SJSA1 (cell line): ENCODE measurements at places on chromosomes 3 and 15.

DNA sequence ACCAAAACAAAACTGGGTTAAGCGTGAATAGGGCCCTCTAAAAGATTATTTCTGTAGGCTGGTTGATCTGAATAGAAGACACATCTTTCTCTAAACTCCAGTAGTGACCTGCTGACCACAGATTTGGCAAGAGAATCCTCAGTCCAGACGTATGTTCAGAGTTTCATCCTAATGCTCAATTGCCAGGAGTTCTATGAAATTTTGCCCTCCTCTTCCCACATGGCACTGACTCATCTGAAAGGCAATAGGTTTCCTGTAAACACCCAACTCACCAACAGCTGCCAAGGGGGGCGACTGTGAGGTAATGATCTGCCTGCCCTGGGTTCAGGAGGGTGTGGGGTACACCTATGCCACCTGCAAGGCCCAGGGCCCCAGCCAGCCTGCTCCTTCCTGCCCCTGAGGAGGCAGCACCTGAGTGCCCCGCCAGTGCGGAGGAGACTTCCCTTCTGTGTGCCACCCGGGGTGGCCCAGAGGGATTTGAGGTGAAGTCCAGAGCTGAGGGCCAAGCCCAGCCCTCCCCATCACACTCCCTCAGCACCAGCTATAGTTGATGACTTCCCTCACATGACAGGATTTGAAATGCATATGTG lies 8.4 kb upstream of the PLA2G4D start:
- H3K36me3 ChIP-seq: no peaks in the 10 kb centered on the region
- no peak overlapping the region for H3K4me3 ChIP-seq
- H3K27me3 ChIP-seq: no peaks in the 10 kb centered on the region
- H3K4me1 ChIP-seq: peaks cover 38% of the 10 kb centered on the region

DNA sequence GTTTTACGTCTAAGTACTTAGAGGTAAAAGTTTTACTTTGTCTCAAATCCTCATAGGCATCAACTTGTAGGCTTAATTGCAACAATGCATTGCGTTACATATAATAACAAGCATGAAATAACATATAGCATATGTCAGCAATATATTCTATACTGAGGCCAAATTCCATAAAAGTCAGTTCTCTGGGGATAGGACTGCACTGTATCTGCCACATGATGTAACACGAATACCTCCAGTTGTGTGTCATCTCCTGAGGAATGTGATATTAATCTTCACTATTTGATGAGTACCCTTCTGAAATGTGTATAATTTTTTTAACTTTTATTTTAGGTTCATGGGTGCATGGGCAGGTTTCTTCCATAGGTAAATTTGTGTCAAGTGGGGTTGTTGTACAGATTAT lies 126.4 kb downstream of the IMPG2 start:
- H3K27me3 ChIP-seq: no peaks in the 10 kb centered on the region
- H3K4me1 ChIP-seq: peaks cover 8% of the 10 kb centered on the region
- no peak for DNase-seq
- no peak overlapping the region for H3K4me3 ChIP-seq

- no peaks in the 10 kb centered on the region for H3K4me1 ChIP-seq
- no peaks in the 10 kb centered on the region for H3K36me3 ChIP-seq
- DNase-seq: no peak
Measured at GRCh38 chr3:64884536-64884935, 196.7 kb upstream of the ADAMTS9 start.

GRCh38 chr3:169954142-169954756 lies 12.4 kb upstream of the SEC62 start:
- no peaks in the 10 kb centered on the region for H3K27me3 ChIP-seq
- no peak overlapping the region for H3K27ac ChIP-seq
- DNase-seq: no peak
- H3K36me3 ChIP-seq: no peaks in the 10 kb centered on the region
- H3K4me3 ChIP-seq: no peak overlapping the region
- H3K4me1 ChIP-seq: no peaks in the 10 kb centered on the region

GRCh38 chr3:122305818-122306621 lies 19.0 kb upstream of the CSTA start:
- H3K4me1 ChIP-seq: no peaks in the 10 kb centered on the region
- peaks cover 5% of the 10 kb centered on the region; the same call in 1 of the 2 replicates for H3K27me3 ChIP-seq
- DNase-seq: no peak
- H3K27ac ChIP-seq: no peak overlapping the region

DNA sequence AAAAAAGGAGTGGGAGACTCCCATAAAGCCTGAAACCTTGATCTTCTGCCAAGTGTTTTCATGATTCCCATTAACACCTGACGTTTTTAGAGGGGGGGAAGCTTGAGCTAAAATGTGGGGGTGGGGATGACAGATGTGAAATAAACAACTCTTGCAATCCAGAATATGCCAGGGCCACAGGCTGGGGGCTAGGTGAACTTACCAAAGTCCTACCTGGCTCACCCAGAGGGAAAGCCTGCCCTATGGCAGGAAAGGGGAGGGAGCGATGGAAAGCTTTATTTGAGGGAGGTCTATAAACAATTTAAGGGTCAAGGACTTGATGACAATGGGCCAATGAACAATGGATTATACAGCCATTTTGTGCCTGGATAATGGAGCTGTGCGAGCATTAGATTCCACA lies 108.3 kb downstream of the LRIG1 start:
- H3K36me3 ChIP-seq: peaks cover 11% of the 10 kb centered on the region; the same call in 1 of the 2 replicates
- no peak for DNase-seq
- no peak overlapping the region for H3K27ac ChIP-seq
- H3K27me3 ChIP-seq: no peaks in the 10 kb centered on the region

- peaks cover 5% of the 10 kb centered on the region; the same call in 1 of the 2 replicates for H3K36me3 ChIP-seq
- peaks cover 73% of the 10 kb centered on the region for H3K4me1 ChIP-seq
- H3K27ac ChIP-seq: peak overlapping the region; percentile 1; the same call in 1 of the 2 replicates
- peak; percentile 30 for DNase-seq
Measured at GRCh38 chr3:86988235-86988634, 2.7 kb downstream of the VGLL3 start.

DNA sequence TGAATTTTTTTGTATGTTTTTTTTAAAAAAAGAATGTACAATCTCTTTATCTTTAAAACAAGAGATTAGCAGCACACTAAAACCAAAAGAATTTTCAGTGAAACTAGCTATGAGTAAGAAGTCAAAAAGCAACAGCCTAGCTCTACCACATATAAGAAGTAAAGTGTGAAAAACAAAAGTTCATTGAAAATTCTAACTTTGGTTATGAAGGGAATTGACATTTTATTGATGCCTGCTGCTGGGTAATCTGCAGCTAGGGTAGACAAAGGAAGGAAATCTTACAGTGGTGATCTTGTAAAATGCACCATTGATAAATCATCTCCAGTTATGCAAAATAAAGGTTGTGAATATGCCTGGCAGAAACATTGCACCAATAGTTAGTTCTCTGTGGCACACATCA lies 37.8 kb upstream of the FOXB1 start:
- no peak overlapping the region for H3K27ac ChIP-seq
- H3K4me1 ChIP-seq: no peaks in the 10 kb centered on the region
- no peaks in the 10 kb centered on the region for H3K36me3 ChIP-seq
- no peak overlapping the region for H3K4me3 ChIP-seq
- no peak for DNase-seq

DNA sequence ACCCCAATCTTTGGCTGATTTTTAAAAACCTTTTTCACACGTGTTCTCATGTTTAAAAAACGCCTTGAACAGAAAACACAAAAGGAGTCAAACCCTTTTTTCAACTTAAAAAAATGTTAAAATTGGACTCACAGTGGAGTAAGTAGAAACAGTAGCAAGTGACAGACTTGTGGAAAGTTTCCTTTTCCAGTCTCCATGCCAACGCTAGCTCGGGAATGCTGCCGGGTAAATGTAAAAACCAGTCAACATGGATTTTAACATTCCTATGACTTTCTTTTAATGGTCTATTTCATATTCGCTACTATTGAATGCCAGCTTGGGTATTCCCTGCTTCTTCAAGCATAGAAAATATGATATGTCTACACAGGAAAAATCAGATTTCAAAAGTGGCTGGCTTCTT lies 1.6 kb upstream of the PROK2 start:
- no peak overlapping the region for H3K27ac ChIP-seq
- H3K4me1 ChIP-seq: peaks cover 6% of the 10 kb centered on the region; the same call in 1 of the 2 replicates
- no peak overlapping the region for H3K4me3 ChIP-seq
- no peak for DNase-seq
- no peaks in the 10 kb centered on the region for H3K36me3 ChIP-seq

DNA sequence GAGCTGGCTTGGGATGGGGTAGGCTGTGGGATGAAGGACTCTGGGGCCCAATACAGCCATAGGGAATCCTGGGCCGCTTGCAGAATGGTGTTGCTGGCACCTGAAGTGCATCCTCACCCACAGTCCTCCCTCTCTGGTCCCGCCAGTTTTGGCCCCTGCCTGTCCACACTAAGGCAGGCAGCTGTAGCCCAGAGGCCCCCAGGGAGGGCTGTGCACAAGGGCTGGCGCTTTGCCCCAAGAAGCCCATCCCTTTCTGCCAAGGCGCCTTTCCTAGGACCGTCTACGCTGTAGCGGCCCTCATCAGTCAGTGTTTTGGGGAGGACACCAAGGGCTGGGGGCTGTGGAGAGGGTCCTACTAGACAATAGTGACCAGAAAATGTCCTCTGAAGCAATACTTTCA lies 116.2 kb upstream of the ABHD17C start:
- H3K4me3 ChIP-seq: no peak overlapping the region
- DNase-seq: no peak
- H3K4me1 ChIP-seq: peaks cover 7% of the 10 kb centered on the region
- no peaks in the 10 kb centered on the region; the same call in none of the 2 replicates for H3K36me3 ChIP-seq
- no peaks in the 10 kb centered on the region for H3K27me3 ChIP-seq
- no peak overlapping the region for H3K27ac ChIP-seq

- no peaks in the 10 kb centered on the region for H3K4me1 ChIP-seq
- no peak for DNase-seq
- H3K27ac ChIP-seq: no peak overlapping the region
- no peak overlapping the region for H3K4me3 ChIP-seq
- no peaks in the 10 kb centered on the region for H3K36me3 ChIP-seq
Measured at GRCh38 chr15:68767833-68768232, 52.9 kb downstream of the ANP32A start.

GRCh38 chr3:5520237-5520636 lies 332.7 kb downstream of the EDEM1 start:
- no peaks in the 10 kb centered on the region for H3K4me1 ChIP-seq
- no peak overlapping the region for H3K4me3 ChIP-seq
- DNase-seq: no peak
- no peaks in the 10 kb centered on the region for H3K36me3 ChIP-seq
- no peaks in the 10 kb centered on the region for H3K27me3 ChIP-seq

DNA sequence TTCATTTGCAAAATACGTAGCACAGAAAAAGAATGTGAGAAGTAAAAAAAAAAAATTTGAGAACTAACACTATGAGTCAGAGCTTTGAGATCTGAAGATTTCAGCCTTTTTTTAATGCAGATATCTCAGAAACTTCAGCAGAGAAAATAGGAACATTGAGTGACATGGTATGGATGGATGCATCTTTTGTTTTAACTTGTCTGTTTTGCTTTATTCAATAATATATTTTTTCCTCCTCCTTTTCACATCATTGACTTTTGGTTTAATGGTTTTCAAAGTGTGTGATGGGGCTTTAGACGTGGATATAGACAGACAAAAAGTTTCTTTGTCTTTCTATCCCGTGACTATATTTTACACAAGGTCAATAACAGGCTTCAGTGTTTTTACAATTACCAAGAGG lies 426.7 kb upstream of the FRG2C start:
- no peaks in the 10 kb centered on the region for H3K36me3 ChIP-seq
- H3K27ac ChIP-seq: no peak overlapping the region
- no peaks in the 10 kb centered on the region for H3K4me1 ChIP-seq
- no peak overlapping the region for H3K4me3 ChIP-seq
- H3K27me3 ChIP-seq: no peaks in the 10 kb centered on the region
